ENCODE measurements at places on chromosomes 2 and 18. TPM values are rescaled to one million over a fixed set of nuclear protein-coding genes. Genes with fewer than 3 reads are reported as not detected.
A peak's percentile ranks its signal among the peaks of the same experiment; 100 is the strongest.

- H3K36me3 ChIP-seq: no peaks in the 10 kb centered on the region
- no peak within 1 kb of the TSS for H3K27ac ChIP-seq
- H3K27me3 ChIP-seq: peaks cover 32% of the 10 kb centered on the region
- no peak for DNase-seq
- H3K4me3 ChIP-seq: peak within 1 kb of the TSS; percentile 41
These were observed at the start of gene DSC3 for GRCh38 chr18:31042406-31043181. Gene DSC3, minus strand, starts transcription at chr18:31042742. Its CDS starts 82 bp downstream, at chr18:31042660.

ZNF804A gene
- total RNA-seq: not detected

DNA sequence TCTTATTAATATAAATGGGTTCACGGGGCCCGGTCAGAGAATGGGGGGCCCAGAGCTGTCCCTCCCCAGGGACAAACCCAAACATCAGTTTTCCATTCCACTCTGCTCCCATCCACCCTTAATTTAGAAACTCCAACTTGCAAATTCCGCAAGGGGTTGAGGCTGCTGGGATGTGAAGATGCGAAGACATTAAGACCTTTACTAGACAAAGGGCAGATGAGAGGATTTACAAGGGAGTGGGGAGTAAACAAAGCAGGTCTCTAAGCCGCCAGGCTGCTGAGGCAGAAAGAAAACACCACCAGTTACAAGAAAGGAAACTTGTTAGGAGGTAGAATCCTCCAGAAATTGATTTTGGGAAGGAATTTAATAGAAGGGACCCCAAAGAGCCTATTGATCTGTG is 33.1 kb downstream of the MARCO start:
- no peak overlapping the region for H3K27ac ChIP-seq
- no peaks in the 10 kb centered on the region for H3K36me3 ChIP-seq
- H3K4me3 ChIP-seq: no peak overlapping the region
- peaks cover 7% of the 10 kb centered on the region for H3K27me3 ChIP-seq
- no peaks in the 10 kb centered on the region for H3K4me1 ChIP-seq

LCLAT1 gene
- 43.8 TPM for total RNA-seq

DNA sequence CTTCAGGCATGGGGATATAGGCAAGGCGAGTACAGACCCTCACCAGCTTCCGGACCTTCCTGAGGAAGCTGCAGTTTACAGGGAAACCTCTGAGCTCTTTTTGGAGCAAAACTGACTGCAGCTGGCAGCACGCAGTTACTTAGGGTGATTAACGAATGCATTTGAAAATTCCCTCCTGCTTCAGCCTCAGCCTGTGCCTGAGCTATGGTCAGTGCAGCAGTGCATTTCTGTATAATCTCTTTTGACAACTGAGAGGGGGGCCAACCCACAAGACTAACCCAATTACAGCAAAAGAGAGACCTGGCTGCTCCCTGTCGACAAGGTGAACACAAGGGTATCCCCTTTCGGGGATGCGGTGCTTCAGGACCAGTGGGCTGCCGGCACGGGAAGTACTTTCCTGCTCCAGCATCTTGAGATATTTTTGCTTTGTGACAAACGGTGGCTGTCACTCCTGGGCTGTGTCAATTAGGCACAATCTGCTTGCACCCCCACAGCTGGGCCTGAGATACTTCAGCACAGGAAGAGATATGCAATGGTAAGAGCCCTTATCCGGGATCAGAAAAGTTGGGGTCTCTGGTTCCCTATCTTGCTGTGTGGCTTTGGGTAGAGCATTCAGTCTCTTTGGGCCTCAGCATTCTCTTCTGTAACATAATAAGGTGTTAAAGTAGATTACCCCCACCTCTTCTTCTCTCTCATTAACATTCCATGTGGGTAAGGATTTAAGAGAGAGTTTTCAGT is 141.0 kb downstream of the TMEM17 start:
- H3K27me3 ChIP-seq: no peaks in the 10 kb centered on the region
- no peak overlapping the region for H3K27ac ChIP-seq
- H3K4me3 ChIP-seq: no peak overlapping the region
- H3K36me3 ChIP-seq: no peaks in the 10 kb centered on the region

COL6A3 gene
- total RNA-seq: 48.3 TPM
